ENCODE measurements at places on chromosomes 16 and 17.

- DNase-seq, result no peak
- no peaks in the 10 kb centered on the region for H3K36me3 ChIP-seq
These were observed 5.1 kb upstream of the ITPRIPL2 start for GRCh38 chr16:19108409-19109287.

- H3K27ac ChIP-seq, result peak overlapping the region; percentile 25
- peaks cover 6% of the 10 kb centered on the region for H3K36me3 ChIP-seq
- H3K4me3 ChIP-seq, result no peak overlapping the region
These were observed 118.2 kb upstream of the CHMP6 start for GRCh38 chr17:80873307-80873951.

DNA sequence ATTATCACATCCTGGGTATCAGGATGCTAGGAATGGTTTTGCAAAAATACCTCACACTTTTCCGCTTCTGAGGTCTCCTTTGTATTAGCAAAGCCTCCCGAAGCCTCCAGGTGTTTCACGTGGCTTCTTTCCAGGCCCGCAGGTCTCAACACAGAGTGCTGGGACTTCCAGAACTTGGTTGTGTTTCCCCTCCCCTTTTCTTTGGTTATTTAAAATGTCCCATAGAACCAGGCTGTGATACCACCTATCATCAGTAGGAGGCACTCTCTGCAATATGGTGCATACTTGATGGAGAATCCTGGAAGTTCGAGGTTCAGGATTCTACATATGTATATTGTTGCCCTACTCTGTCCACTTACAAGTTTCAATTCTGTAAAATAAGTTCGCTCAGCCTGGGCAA, 28.8 kb downstream of the ATP2C2 start:
- peaks cover 50% of the 10 kb centered on the region for H3K27me3 ChIP-seq
- H3K4me1 ChIP-seq, result no peaks in the 10 kb centered on the region
- H3K36me3 ChIP-seq, result no peaks in the 10 kb centered on the region
- DNase-seq, result no peak
- H3K27ac ChIP-seq, result no peak overlapping the region
- H3K4me3 ChIP-seq, result no peak overlapping the region

GRCh38 chr17:31425282-31426040, 34.0 kb downstream of the RAB11FIP4 start:
- peaks cover 41% of the 10 kb centered on the region for H3K27me3 ChIP-seq
- no peaks in the 10 kb centered on the region for H3K36me3 ChIP-seq
- DNase-seq, result peak; percentile 33

- H3K27ac ChIP-seq, result peak overlapping the region; percentile 94
- H3K4me1 ChIP-seq, result peaks cover 96% of the 10 kb centered on the region
- no peak overlapping the region for H3K4me3 ChIP-seq
- no peak for DNase-seq
These were observed 28.7 kb downstream of the CCR7 start for GRCh38 chr17:40536295-40537171.

DNA sequence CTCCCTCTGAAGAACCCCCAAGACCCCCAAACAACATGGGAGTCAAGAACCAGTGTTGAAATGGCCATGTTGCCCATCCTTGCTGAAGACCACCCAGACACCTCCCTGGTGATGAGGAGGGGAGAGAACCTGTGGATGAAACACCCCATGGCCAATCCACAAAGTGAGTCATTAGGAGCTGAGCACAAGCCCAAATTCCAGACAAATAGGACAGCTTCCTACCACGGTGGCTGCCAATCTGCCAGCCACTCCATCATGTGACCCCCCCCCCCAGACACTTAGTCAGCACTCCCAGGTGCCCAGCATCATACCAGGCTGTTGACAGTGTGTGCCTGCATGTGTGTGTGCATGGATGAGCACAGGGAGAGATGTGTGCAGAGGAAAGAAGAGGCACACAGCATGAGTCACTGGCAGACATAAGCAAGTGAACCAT, 26.4 kb upstream of the RPL38 start:
- no peak overlapping the region for H3K4me3 ChIP-seq
- H3K4me1 ChIP-seq, result no peaks in the 10 kb centered on the region
- H3K36me3 ChIP-seq, result no peaks in the 10 kb centered on the region
- no peak for DNase-seq
- H3K27ac ChIP-seq, result no peak overlapping the region

DNA sequence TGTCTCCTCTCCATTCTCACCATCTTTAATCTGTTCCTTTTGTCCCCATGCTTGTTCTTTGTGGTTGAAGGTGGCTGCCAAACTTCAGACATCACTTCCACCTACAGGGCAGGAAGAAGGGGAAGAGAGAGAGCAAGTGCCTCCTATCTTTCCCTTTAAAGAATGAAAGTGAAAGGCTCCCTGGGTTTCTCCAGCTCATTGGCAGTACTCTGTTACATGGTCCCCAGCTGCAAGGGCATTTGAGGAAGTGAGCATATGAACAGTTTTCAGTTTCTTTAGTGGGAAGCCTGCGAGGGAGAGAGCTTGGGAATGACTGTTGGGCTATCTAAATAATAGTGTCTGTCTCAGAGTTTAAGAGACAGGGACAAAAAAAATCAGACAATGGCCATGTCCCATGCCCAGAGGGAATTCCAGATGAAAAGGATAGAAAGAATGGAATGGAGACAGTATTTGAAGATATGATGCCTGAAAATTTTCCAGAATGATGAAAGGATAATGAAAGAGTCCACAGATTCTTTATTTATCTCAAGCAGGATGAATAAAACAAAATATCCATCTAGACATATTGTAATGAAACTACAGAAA, 159.9 kb downstream of the LGALS9B start:
- no peak for DNase-seq
- H3K27me3 ChIP-seq, result no peaks in the 10 kb centered on the region
- no peak overlapping the region for H3K27ac ChIP-seq
- peaks cover 23% of the 10 kb centered on the region for H3K36me3 ChIP-seq

GRCh38 chr17:41733348-41734138, 900 bp downstream of the HAP1 start:
- peaks cover 76% of the 10 kb centered on the region for H3K27me3 ChIP-seq
- H3K36me3 ChIP-seq, result no peaks in the 10 kb centered on the region
- no peak for DNase-seq
- peaks cover 27% of the 10 kb centered on the region for H3K4me1 ChIP-seq
- no peak overlapping the region for H3K27ac ChIP-seq

DNA sequence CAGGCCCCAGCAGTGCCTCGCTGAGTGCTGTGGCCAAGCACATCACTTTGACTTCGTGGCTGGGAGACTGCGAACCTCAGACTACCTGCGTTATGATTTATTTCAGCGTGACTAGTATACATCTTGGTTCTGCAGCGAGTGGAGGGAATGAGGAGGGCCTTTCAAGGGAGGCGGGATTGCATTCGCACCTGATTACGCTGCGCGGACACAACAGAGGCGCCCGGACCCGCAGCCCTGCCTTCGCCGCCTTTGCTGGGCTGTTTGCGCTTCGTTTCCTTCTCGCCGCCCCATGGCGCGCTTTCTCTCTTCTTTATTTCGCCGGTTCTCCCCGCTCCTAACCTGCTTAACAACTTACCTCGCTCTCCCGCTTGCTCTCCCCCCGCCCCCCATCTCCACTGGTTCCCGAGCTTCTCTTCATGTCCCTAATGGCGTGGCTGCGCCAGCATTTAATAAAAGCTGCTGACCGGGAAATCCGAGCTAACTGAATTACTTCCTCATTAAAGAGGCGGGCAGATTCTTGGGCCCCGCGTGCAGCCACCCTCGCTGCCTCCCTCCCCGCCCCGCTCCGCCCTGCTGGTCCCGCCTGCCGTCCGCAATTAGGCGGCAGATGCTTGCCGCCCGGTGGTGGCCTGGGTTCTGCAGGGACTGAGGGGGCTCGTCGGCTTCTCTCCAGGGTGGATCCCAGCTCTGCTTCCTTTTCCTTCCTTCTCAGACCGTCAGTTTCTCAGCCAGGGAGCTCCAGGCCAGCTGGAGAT, 257.6 kb upstream of the SDK2 start:
- peaks cover 14% of the 10 kb centered on the region for H3K4me1 ChIP-seq
- peak; percentile 57 for DNase-seq
- peak overlapping the region; percentile 58 for H3K4me3 ChIP-seq
- H3K27me3 ChIP-seq, result peaks cover 100% of the 10 kb centered on the region
- H3K27ac ChIP-seq, result no peak overlapping the region

- H3K27ac ChIP-seq, result peak overlapping the region; percentile 55
- H3K27me3 ChIP-seq, result no peaks in the 10 kb centered on the region
- H3K4me3 ChIP-seq, result no peak overlapping the region
- DNase-seq, result no peak
- peaks cover 8% of the 10 kb centered on the region for H3K36me3 ChIP-seq
These were observed 25.6 kb downstream of the MSI2 start for GRCh38 chr17:57281887-57282286.

DNA sequence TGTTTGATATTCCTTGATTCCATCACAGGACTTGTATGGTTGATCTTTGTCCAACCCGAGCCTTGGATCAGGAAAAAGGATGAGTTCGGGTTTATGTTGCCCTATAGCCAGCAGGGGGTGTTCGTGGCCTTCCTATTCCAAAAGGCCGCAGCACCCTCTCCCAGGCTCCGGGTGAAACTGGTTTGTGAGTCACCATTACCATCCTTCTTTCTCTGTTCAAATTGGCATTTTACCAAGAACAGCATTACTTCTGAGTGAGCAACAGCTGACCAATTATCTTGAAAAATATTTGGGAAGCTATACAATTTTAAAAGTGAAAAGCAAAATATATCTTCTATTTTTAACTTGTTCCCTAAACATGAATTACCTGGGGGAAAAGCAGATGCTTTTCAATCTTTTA, 24.3 kb upstream of the KRT20 start:
- H3K27ac ChIP-seq, result no peak overlapping the region
- H3K36me3 ChIP-seq, result no peaks in the 10 kb centered on the region
- H3K4me1 ChIP-seq, result no peaks in the 10 kb centered on the region
- no peak overlapping the region for H3K4me3 ChIP-seq
- peak; percentile 52 for DNase-seq

DNA sequence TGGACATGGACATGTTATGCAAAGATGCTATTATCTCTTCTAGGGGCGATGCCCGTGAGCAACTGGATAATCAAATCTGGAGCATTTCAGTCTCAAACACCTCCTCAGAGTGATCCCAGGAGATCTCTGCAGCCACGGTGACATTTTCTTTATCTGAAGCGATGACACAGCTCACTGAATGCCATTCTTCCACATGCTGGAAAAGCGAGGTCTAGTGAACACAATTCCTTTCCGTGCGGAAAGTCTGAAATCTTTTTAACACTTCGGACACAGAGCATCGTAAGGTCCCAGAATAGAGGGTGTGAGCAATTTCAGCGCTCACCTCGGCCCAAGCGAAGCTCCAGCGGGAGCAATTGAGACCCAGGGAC, 531 bp upstream of the HASPIN start:
- DNase-seq, result no peak
- peak overlapping the region; percentile 89 for H3K4me3 ChIP-seq
- peak overlapping the region; percentile 88 for H3K27ac ChIP-seq
- peaks cover 48% of the 10 kb centered on the region for H3K4me1 ChIP-seq
- peaks cover 9% of the 10 kb centered on the region for H3K36me3 ChIP-seq
- H3K27me3 ChIP-seq, result peaks cover 6% of the 10 kb centered on the region

DNA sequence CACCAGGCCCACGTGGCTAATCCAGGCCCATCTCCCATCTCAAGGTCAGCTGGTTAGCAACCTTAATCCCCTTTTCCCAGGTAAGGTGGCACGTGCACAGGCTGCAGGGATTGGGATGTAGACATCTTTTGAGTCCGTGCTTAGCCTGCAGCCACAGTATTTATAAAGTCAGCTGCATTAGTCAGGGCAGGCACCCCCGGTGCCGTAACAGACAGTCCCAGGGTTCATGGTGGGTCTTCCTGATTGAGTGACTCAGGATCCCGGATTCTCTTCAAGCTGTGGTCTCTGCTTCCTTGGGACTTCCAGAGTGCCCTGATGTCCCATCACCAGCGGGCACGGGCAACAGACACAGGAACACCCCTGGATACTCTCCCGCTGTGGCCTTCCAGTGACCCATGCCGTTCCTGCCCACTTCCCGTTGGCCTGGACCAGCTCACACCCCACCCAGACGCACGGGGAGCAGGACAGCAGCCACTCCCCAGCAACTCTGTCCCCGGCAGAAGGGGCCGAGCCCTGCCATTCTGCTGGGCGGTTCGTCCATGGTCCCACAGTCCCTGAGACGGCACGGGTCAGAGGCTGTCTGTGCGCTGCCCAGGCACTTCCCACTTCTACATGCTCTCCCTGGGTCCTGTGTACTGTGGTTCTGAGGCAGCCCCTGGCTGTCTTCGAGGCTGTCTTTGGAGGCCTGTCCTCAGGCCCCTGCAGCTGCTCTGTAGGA, 248.6 kb upstream of the GSE1 start:
- H3K4me3 ChIP-seq, result no peak overlapping the region
- H3K36me3 ChIP-seq, result no peaks in the 10 kb centered on the region
- peaks cover 24% of the 10 kb centered on the region for H3K4me1 ChIP-seq
- H3K27ac ChIP-seq, result no peak overlapping the region

GRCh38 chr16:88692861-88693260, 6.6 kb upstream of the SNAI3 start:
- no peak for DNase-seq
- no peak overlapping the region for H3K4me3 ChIP-seq
- no peak overlapping the region for H3K27ac ChIP-seq
- peaks cover 43% of the 10 kb centered on the region for H3K27me3 ChIP-seq
- H3K4me1 ChIP-seq, result peaks cover 7% of the 10 kb centered on the region

- DNase-seq, result no peak
- peaks cover 11% of the 10 kb centered on the region for H3K4me1 ChIP-seq
- peaks cover 14% of the 10 kb centered on the region for H3K27me3 ChIP-seq
- H3K27ac ChIP-seq, result no peak overlapping the region
- H3K4me3 ChIP-seq, result no peak overlapping the region
These were observed 3.6 kb downstream of the ADCY7 start for GRCh38 chr16:50269769-50270509.

- peaks cover 28% of the 10 kb centered on the region for H3K27me3 ChIP-seq
- H3K4me3 ChIP-seq, result no peak overlapping the region
- DNase-seq, result no peak
- H3K4me1 ChIP-seq, result no peaks in the 10 kb centered on the region
- H3K36me3 ChIP-seq, result no peaks in the 10 kb centered on the region
- H3K27ac ChIP-seq, result no peak overlapping the region
These were observed 150.3 kb downstream of the GRIN2A start for GRCh38 chr16:10031955-10032354.

GRCh38 chr16:2966808-2967191, 2.3 kb upstream of the PAQR4 start:
- DNase-seq, result no peak
- H3K27ac ChIP-seq, result no peak overlapping the region
- peak overlapping the region; percentile 56 for H3K4me3 ChIP-seq
- H3K36me3 ChIP-seq, result no peaks in the 10 kb centered on the region
- peaks cover 80% of the 10 kb centered on the region for H3K4me1 ChIP-seq

GRCh38 chr17:17886226-17886625, 49.4 kb upstream of the SREBF1 start:
- H3K27ac ChIP-seq, result peak overlapping the region; percentile 35
- H3K4me3 ChIP-seq, result no peak overlapping the region
- no peaks in the 10 kb centered on the region for H3K27me3 ChIP-seq
- peaks cover 35% of the 10 kb centered on the region for H3K4me1 ChIP-seq
- peak; percentile 66 for DNase-seq
